ENCODE measurements at places on chromosomes 16 and 17.

- DNase-seq, result no peak
Measured at GRCh38 chr17:73976147-73976546, 227.3 kb upstream of the RPL38 start.

- DNase-seq, result no peak
Measured at GRCh38 chr16:78183437-78184237, 84.2 kb downstream of the WWOX start.

GRCh38 chr16:86662195-86662594 lies 83.8 kb downstream of the FOXL1 start:
- no peak for DNase-seq

GRCh38 chr17:62966426-62967204 lies 580 bp downstream of the TANC2 start:
- peak; percentile 35 for DNase-seq

- DNase-seq, result no peak
Measured at GRCh38 chr16:20874088-20874581, 26.0 kb downstream of the DCUN1D3 start.

- peak; percentile 37 for DNase-seq
Measured at GRCh38 chr16:17921357-17921978, 415.1 kb downstream of the NPIPA8 start.

DNA sequence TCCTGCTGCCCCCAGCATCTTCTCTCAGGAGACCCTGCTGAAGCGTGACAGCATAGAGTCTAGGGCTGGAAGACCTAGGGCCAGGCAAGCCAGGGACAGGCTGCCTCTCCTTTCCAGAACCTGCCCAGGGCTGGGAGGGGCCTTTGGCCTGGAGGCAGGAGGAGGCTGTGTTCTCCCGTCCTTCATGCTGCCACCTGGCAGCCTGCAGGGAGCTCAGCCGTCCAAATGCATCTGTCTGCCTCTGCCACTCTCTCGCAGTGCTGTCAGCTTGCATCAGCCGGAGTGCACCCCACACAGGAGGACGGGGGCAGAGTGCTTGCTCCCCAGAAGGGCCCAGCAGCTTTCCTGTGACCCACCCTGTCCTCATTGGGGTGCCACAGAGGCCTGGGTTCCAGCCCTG lies 31.3 kb downstream of the ARHGAP23 start:
- DNase-seq, result no peak

DNA sequence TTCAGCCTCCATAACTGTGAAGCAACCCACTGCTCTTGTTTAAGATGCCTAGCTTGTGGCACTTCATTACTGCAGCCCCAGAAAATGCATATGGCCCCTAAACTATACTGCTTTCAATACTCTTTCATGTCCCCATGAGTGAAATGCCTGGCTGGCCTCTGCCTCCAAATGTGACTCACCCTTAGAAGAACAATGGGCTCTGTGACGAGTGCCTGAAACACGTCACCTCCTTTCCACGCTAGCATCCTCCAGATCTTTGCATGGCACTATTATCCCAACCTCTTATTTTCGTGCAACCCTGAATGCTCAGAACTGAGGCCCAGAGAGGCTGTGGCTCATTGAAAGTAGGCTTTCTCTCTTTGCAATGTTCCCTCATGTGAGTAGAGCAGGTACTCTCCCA lies 233.1 kb downstream of the CBLN1 start:
- DNase-seq, result no peak

DNA sequence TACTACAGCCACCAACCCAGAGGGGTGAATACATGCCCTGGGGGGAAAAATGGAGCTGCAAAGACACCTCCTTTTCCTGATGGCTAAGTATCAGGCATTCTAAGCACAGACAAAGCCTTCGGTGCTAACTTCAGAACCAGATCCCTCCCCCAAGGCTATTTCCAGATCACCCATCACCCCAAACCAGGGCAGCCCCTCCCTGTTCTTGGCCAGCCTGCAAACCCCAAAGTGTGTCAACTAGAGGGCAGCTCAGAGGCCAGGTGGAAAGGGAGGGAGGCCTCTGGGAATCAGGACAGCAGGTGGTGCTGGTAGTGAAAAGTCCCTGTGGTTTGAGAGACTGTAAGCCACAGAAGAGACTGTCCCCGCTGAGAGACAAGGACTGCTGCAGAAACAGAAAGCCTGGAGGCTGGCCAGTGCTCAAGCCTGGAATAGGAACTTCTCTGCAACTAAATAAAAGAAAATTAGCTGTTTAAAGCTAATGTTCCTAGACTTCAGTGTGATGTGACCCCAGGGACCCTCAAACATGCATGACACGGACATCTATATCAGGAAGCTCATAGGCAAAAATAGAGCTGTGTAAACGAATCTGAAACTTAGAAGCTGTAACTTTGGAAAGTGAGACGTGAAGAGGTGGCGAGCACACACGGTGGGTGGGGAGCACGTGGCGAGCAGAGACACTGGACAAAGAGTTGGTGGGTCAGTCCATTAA lies 9.1 kb downstream of the TUBG1 start:
- DNase-seq, result no peak

DNA sequence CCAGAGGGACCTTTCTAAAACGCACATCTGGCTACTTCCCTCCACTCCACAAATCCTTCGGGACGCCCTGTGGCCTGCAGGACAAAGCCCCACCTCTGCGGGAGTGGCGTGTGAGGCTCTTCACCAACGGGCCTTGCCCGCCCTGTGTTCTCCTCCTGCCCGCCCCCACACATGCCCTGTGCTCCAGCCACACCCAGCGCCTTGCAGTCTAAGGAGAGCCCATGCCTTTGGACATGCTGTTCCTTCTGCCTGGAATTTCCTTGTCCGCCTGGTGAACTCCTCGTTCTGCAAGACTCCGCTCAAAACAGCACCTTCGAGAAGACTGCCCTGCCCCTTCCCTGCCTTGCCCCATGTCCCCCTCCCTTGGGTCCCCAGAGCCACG lies 7.4 kb downstream of the ELOB start:
- DNase-seq, result no peak

DNA sequence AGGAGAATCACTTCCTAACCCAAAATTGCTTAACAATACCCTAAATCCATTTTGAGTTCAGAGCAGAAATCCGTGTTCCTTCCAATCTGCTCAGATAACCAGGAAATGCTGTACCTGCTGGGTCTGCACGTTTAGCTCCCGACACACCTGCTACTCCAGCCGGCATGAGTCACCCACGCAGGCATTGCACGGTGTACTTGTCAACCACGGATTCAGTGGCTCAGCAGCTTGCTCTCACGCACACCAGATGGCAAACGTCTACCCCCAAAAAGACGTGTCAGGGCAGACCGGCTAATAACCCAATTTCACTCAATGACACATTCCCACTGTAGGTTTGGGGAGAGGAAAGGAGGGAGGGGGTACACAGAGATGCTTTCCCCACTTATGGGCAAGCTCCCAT lies 468.1 kb downstream of the SOX9 start:
- DNase-seq, result no peak

DNA sequence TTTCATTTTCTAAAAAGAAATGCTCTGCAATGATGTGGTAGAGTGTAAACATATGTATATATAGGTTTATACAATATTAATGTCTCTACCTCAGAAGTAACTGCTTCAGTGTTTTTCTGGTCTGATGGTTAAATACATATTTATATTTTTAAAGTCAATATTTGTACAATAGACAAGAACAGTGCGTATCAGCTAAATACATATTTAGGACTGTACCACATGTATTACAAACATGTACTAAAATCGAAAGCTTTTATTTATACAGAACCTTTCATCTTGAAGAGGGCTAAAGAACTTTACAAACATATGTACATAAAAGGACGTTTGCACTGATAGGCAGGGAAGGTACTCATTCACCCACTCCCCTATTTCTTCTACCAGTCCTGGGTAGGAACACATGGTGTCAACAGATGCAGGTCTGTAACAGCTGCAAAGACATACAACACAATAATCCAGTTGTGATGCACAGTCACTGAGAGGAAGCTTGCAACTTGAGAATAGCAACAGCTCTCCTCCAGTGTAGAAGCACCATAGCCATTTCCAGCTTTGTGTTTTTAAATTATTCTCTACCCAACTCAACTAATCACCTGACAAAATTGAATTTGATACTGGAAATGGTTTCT lies 206.9 kb upstream of the C17orf78 start:
- no peak for DNase-seq

- DNase-seq, result peak; percentile 80
Measured at GRCh38 chr17:76271669-76272540, 6.8 kb downstream of the UBALD2 start.

DNA sequence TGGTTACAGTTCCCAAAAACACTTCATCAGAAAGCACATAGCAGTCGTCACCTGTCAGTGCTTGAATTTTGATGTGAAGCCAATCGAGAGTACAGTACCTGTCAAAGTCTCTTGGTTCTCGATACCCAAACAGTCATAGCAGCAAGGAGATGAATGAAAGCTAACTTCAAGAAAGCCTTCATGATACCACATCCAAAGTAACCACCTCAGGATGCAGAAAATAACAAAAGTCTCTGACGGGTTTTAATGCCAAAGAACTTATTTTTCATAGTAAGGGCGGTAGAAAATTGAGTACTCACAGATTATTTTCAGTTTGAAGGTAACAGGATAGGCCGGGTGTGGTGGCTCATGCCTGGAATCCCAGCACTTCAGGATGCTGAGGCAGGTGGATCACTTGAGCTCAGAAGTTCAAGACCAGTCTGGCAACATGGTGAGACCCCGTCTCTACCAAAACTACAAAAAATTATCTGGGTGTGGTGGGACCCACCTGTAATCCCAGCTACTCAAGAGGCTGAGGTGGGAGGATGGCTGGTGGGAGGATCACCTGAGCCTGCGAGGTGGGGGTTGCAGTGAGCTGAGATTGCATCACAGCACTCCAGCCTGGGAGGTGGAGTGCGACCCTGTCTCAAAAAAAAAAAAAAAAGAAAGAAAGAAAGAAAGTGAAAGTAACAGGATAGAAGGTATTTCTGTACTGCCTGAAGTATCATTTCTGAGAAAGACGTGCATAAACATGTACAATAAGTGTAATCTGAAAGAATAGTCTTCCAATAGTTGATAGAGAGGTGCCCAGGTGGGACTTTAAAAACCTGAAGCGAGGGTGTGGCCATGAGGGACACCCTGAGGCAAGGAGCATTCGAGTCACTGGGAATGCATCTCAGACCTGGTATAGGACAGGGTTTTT lies 15.4 kb downstream of the MFSD11 start:
- no peak for DNase-seq

DNA sequence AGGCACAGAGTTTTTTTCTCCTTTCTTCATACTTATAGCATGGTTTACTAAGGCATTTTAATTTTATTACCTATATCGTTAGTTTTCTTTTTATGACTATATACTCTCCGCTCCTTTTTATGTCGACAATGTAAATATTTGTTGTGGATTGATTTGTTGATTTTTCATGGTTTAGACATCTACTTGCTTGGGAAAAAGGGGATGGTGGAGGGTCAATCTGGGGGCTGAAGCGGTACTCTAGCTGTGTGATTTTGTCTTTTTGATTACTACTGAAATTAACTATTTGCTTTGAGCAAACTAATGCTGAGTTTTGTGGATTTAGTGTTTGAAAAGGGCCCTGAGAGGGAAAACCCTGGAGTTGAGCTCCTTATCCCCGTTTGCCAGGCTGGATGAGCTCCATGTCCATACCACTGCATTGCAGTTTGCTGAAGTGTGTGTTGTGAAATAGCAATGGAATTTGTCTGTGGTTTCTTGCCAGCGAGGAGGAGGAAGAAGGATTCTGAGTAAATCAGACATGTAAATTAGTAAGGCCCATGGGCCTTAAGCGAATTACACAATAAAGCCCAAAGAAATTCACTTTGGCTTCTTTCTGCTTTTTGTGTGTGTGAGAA lies 72.0 kb downstream of the FTO start:
- DNase-seq, result no peak

DNA sequence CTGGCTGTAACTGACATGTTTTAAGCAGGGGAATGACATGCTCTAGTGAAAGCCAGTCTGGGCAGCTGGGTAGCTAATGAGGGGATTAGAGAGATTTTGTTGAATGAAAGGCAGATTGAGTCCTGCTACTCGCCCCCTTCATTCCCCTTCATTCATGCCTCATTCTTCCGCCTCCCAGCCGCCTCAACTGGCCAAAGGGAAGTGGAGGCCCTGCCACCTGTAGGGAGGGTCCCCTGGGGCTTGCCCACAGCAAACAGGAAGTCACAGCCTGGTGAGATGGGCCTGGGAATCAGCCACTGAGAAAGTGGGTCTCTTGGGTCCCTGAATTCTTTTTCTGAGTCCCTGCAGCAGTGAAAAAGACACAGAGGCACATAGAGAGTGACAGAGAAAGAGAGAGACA lies 1.1 kb upstream of the CD19 start:
- DNase-seq, result no peak

GRCh38 chr17:39641883-39642282 lies 4.9 kb downstream of the STARD3 start:
- DNase-seq, result no peak

DNA sequence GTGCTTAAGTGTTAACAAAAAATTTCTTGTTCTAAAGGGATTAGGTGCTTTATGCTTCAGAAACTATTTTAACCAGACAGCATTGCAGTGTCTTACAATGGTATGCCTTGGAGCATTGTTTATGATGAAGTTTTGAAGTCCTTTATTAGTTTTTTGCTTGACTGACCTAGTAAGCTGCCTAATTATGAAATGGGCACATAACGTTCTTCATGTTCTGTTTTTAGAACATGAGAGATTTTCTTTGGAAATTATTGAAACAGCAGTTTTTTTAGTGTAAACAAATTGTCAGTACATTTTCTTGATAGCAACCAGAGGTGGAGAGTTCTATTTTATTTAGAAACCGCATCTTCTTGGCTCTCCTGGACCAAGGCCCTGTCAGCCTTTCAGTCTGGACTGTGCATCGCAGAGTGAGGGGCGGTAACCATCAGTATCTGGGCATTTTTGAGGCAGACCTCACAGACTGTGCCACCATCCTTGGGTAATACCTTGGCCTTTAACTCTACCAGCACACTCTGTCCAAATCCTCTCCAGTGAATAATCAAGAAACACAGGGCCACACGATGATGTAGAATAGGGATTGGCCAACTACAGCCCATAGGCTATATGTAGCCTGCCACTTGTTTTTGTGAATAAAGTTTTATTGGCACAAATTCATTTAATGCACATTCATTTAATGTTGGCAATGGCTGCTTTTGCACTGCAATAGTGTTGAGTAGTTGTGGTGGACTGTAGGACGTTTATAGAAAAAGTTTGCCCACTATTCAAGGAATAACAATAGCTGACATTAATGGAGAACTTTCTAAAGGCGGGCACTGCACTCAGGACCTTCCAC lies 81.1 kb downstream of the VPS35L start:
- no peak for DNase-seq

DNA sequence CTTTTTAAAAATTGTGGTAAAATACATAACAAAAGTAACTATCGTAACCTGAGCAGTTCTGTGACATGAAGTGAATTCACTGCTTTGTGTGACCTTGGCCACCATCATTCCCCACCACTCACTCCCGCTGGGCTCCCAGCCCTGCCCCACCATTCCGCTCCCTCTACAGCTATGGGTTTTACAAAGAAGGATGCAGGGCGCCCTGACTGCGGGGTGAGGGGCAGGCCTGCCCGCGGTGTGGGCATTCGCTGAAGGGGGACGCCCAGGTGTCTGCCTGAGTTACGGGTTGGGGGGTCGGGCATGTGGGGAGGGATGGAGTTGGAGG lies at the start of gene CEMP1:
Gene CEMP1, minus strand, starts transcription at position 38 of the 325 bp plus-strand sequence. CDS start 335 bp downstream, outside the sequence.
- no peak for DNase-seq

Measured in stimulated activated CD4-positive, alpha-beta T cell treated with anti-CD3 and anti-CD28 coated beads, Interleukin-4, amount 100 ng/mL, for 48 hours (primary cell).